Esophagus squamous epithelium (tissue), 5 donors: ENCODE measurements at places on chromosomes 3 and 15.

DNA sequence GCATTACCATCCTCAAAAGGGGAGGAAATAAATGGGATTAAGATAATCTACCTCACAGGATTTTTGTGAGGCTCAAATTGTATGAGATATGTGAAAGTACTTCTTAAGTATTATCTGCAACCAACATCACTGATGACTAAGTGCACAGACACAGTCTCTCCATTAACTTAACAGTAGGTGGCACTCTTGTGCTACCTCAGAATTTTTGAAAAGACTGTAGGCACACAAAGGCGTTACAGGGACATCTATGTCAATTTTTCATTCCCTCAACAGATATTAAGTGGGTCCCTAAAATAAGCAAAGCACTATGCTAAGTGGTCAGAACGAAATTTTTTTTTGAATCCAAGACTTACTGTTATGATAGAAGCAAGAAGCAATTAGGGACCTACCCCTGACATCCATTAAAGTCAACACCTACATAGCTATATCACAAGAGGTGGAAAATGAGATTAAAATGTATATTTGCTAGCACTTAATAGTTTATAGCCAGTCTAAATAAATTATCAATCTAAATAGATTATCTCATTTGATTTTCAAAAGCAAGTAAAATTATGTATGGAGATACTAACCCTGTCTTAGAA is 52.9 kb downstream of the RYK start:
- DNase-seq: no peak

GRCh38 chr3:44771424-44772098 is 10.0 kb downstream of the KIF15 start:
- DNase-seq: no peak

DNA sequence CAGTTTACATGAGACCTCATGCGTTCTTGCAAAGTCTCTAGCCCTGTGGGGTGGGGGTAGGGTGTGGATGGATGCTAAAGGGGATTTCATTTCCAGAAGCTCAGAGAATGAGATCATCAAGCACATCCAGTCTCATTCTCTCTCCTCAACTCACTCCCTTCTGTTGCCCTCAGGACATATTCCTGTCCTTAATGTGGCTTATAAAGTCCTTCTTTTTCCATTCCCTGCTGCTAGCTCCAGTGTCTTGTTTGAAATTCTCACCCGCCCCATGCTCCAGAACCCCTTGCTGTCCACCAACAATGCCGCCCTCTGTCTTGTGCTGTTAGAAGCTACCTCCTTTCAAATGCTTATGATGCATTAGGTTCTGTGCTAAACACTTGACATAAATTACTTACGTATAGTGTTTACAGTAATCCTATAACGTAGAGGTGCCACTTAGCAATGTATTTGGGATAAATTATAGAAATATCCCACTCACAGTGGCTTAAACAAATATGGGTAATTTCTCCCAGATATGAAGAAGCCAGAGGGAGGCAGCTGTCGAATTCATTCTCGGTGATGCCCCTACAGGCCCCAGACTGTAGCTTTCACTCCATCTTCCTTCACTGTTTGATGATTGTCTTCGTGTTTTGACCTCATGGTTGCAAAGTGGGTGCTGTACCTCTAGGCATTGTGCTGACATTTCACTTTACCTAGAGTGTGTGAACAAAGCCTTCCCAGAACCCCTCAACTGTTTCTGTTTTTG is 273.1 kb upstream of the TBL1XR1 start:
- no peak for DNase-seq

- no peak for DNase-seq
Observed at GRCh38 chr3:154100556-154100955, 20.6 kb upstream of the ARHGEF26 start.

- DNase-seq: no peak
Observed at GRCh38 chr3:50588759-50589433, 19.6 kb downstream of the HEMK1 start.

DNA sequence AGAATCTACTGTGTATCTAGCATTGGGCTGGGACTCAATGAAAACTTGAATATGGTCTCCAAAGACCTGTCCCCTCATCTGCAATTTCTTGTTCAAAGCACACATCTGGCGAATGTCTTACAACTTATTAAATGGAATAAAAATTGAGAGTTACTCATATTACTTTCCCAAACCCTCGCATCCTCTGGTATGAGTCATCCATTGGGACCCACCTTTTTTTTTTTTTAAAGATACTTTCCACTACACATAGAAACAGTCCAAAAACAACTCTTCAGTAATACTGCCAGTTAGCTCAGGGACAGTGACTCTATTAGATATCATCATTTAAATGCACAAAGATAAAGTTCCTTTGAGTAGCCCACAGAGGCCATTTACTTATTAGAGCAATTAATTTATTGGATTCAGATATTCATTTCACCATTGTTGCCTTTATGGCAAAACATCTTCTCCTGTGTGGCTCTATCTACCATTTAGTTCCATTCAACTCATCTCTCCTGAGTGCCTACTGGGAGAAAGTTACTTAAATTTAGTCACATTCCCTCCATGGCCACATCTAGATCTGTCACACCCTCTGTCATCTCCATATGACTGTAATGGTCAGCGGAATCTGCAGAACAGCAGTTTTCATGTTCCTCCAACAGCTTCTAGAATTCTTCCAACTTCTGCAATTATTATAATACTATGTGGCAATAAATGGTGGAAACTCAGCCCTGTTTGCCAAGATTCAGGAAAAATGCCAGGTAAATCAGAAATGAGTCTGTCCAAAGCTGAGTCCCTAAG is 77.9 kb upstream of the ARHGEF3 start:
- DNase-seq: no peak

DNA sequence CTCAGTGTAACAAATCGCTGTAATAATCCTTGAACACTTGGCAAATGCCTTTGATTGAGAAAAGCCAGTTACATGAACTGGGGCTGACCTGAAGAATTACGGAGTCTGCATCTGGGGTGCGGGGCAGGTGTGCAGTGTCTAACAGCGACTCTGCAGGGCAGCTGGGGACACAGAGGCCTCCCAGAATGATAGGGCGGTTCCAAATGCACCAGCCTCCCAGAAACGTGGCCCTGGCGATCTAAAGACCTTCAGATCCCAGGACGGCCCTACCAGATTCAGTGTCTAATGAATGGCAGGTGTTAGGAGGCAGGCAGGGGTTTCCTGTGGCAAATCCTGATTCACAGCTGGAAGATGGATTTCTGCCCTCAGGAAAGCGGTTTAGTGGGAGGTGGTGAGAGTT is 100.5 kb upstream of the RGMA start:
- DNase-seq: no peak

DNA sequence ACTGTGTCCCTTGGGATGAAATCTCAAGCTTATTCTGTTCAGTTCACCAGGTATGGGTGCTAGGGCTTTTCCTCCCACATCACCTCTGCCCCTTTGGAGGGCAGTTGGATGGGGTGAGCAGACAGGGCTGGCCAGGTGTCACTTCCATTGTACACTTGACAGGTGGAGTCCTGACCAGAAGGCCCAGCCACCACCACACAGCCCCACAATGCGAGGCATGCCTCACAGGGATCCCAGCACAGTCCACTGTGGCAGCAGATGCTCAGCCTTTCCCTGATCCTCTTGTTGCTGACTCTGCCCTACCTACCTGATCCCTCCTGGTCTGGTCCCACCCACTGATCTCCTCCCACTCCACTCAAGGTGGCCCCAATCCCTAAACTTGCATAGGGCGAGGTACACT is 88.2 kb downstream of the ANP32A start:
- no peak for DNase-seq

- no peak for DNase-seq
Observed at GRCh38 chr15:70777170-70777926, 14.0 kb upstream of the UACA start.

DNA sequence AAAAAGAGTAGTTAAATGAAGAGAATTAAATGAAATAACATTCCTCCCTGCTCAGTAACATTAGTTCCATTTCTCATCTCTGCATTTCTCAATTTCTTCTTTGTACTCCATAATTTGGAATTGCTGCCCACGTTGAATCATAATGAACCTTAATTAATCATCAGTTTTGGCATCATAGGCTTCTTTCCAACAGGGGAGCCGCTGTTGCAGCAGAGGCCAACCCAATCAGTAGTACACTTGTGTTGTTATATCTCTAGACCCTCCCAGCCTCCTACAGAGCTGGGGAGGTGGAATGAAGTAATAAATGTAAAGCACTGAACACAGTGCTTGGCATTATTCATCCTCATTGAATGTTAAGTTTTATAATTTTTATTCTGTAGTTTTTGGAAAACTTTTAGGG is 240.7 kb downstream of the CHST2 start:
- DNase-seq: no peak

DNA sequence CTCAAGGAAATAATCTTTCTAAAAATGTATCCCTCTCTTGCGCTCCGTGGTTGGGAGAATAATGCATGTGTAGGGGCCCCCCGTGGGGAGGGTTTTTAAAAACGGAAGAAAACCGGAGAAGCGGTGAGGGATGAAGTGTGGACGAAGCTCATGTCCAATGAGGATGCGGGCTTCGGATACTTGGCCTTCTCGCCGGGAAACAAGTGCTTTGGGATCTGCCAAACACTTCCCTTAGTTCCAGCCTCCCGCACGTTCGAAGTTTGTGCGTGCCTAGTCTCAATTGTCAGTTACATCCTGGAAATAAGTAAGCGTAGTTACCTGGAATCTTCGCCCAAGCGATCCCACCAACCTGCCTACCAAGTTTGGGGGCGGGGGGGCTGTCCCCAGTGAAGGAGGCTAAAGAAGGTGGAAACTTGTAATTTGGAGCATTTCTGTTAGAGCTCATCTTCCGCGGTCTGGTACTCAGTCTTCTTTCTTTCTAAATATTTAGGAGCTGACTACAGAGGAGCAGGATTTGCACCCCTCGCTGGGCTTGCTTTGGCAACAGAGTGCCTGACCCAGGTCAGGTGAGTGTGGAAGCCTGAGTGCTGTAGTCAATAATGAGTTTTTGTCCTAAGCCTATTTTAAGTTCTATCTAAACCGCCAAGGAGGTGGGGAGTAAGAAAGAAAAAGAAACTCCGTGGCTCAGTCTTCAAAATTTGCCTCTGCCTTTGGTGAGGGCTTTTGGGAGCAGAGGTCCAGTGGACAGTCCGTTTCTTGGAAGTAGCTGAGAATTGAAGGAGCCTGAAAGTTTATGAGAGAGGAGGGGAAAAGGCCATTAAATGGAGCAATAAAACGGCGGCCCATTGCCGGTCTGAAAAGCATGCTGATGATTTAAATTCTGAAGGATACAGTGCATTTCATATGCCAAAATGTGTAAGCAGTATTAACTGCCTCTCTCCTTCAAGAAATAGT is 1.1 kb downstream of the ITPR1 start:
- no peak for DNase-seq

- no peak for DNase-seq
Observed at GRCh38 chr3:16761571-16761970, 123.2 kb upstream of the PLCL2 start.
